ENCODE measurements at places on chromosomes 1 and 21.

DNA sequence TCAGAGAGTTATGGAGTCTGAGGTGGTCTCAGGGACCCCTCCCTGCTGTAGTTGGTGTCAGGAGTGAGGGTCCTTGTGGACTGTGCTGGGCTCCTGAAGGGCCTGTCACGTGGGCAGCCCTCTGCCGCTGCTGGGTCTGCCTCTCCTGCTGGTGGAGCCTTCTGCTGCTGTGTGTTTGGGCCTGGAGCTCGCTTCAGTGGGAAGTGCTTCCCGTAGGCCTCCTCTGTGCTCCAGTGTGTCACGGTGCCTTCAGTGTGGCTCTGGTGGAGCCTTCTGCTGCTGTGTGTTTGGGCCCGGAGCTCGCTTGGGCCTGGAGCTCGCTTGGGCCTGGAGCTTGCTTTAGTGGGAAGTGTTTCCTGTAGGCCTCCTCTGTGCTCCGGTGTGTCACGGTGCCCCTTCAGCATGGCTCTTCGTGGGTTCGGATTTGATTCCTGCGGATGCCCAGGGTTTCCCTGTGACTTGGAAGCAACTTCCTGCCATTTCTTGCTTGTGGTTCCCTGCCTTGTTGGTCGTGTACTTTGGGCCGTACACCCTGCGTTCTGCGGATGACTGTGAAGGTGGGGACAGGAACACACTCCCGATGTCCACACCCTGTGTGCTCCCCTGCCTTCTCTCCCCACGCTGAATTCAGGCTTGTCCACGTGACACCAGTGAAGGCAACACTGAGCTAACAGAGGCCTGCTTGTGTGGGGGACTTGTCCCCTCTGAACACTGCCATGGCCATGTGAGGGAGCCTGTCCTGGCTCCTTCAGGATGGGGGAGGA, 19.5 kb downstream of the C1orf174 start:
- no peak for DNase-seq

DNA sequence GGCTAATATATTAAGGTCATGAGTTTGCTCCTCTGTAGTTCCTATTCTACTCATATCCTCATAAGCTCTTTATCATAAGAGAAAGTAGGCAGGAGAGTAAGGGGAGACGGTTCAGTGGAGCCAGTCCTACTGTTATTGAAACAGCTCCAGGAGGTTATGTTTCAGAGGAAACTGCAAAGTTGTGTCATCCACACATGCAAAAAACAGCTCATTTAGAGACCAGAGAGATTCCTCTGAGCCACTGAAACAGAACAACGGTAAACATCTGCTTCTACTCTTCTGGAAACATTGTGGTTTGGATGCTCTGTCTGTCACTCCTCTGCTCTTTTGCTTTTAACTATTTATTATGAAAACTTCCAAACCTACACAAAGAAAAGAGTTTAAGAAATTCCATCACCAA, 66.3 kb upstream of the PPP2R5A start:
- no peak for DNase-seq

GRCh38 chr21:45266518-45267389, 20.9 kb downstream of the POFUT2 start:
- peak; percentile 78 for DNase-seq

- no peak for DNase-seq
These were observed 77.1 kb downstream of the PGBD5 start for GRCh38 chr1:230349020-230349393.

DNA sequence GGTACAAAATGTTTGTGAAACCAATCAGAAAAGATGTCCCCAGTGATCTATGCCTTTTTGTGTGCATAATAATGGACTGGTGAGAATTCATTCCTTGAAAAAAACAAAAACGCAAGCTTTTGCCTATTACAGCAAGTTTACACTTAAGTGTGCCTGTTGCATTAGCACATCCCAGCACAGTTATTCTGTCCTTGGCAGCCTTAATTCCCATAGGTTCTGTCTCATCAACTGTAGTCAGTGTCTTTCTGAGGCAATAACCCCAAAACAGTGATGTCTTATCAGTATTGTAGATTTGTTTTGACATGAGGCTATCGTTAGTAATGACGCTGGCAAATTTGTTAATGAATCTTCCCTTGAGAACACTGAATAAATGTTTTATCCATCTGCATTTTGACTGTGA, 109.9 kb upstream of the KCTD3 start:
- no peak for DNase-seq

DNA sequence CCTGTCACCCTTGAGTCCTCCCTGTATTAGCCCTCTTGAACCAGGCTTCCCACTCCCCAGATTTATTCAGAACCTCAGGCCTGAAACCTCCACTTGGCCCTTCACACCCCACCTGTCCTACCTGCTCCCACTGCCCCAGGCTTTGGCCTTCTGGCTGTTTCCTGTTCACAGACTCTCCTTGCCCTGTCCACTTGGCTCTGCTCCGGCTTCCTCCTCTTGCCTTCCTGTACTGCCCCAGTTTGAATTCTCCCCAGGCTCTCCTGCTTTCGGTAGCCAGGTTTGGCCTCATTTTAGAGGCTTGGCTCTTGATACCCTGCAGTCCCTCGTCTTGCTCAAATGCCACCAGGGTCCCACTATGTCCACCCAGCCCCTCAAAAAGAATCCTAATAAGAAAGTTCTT, 385.2 kb downstream of the KCNH1 start:
- DNase-seq = no peak

DNA sequence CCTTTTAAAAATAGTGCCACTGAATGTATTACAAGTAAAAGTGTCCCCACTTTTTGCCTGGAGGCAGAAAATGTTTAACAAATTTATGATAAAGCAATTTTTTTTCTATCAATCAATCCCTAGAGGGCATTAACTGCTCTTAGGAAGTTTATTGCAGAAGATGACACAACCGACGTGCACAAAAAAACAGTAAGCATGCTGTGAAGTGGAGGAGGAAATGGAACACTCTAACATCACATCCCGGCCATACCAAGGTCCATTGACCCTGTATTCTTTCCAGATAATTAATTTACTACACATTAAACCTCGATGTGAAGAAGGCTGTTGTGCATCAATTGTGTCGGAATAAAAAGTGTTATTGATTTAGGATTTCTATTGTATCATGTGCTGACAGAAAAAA, 264.9 kb upstream of the NR5A2 start:
- DNase-seq = no peak

GRCh38 chr1:228865627-228866330, 130.5 kb downstream of the RHOU start:
- DNase-seq = no peak

DNA sequence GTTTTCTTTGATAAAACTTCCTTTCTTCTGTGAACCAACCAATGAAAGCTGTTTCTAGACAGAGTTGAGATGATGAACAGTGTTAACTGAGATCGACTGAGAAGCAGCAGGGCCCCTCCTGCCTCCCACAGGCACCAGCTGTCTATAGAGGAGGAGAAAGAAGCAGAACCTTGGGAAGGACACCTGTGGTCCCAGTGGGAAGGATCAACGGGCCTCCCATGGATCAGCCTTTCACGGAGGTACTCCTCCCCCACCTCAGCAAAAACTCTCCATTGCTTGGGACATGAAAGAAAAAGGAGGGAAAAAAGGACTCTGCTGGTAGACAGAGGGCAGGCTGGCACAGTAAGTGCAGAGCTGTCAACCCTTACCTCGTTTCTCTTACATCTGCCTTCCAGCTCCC, 40.5 kb downstream of the PLPPR5 start:
- DNase-seq = no peak

- no peak for DNase-seq
These were observed 609.4 kb upstream of the PKN2 start for GRCh38 chr1:88074661-88075060.

DNA sequence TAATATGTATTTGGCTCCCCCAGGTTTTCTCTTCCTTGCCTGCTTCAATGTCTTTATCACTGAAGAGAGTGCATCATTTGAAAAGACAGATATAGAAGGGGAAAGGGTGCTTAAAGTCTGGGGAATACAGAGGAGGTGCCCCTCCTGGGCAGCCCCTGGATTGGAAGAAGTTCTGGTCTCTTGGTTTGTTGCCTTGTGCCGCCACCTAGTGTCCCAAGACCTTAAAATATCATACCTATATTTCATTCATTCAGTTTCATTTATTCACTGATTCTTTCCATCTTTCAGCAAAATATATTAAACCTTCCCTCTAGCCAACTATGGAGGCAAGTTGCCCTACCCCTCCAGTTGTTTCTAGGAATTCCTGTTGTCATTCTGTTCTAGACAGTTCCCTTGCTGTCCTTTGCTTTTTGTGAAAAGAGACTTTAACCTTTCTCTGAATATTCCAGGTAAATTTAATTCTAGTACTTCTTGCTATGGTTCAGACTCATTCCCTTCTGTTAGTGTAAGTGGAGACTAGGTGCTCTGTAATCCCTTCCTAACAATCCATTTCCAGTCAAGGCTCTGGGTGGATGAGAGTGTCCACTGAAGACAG, 56.1 kb downstream of the MEF2D start:
- DNase-seq = no peak

- no peak for DNase-seq
These were observed 172.7 kb downstream of the TPR start for GRCh38 chr1:186202271-186202764.

DNA sequence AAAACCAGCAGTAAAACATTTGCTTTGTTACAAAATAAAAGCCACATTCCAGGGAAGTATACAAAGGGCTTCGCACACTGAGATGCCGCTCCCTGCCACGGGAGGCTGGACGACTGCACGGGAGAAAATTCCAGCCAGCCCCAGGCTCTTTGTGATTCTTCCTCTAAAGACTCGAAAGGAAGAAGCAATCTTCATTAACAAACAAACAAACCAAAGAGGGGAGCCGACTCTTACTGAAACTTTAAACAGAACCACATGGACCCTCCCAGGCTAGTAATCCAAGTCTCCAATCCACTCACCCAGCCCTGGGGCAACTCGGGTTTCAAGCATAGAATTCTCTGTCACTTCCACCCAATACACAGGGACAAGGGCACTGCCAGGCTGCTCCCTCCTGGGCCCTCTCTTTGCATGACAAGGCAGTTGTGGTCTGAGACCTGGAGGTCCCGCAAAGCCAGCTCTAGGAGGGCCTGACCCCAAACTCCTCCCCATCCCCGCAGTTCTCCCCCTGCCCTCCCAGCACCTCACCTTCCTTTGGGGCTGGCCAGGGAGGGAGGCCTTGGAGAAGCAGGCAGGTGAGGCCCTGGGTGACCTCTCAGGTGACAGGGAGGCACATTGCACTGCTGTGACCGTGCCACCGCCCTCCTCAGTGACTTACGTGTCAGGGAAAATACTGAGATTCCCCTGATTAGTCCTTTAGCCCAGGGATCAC, 26.6 kb upstream of the COL18A1 start:
- no peak for DNase-seq

DNA sequence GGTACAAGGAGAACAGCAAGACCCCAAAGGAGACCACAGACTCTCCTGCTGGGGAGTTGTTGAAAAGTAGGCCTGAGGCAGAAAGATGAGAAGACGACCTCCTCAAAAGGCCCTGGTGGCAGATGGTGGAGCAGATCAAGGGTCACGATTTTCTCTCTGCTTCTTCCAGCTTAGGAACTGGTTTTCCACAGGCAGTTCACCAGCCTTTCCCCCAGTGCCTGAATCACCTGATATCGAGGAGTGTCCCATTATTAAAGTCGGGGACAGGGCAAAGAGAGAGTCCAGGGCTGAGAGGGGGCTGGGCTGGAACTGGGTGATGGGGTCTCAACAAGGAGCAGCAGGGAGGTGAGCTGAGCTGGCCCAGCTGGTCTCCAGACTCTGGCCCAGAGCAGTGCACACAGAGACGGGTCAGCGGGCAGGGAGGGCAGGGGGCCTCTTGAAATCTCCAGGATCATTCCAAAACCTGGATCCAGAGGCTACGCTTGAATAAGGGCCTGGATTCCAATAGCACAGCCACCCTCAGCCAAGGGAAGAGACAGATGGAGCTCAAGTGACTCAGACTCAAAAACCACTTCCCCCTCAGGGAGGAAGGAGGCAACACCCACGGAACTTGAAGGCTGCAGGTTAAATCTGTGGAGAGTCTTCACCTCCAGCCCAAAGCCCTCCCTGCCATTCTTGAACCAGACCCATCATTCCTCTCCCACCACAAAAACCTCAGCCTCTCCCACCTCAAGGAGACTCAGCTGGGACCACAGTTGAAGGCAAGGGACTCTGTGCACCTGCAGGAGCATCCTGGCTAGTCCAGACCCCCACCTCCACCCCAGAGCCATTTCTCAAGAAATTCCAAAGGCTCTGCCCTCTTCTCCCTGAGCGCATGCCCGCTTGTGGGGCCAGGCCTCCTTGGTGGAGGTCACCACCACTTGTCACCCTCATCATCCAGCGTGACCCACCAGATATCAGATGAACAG, at the start of gene S100A5:
Gene S100A5, minus strand, starts transcription at position 541 of the 968 bp plus-strand sequence. CDS start 743 bp downstream, outside the sequence.
- DNase-seq = peak; percentile 27

DNA sequence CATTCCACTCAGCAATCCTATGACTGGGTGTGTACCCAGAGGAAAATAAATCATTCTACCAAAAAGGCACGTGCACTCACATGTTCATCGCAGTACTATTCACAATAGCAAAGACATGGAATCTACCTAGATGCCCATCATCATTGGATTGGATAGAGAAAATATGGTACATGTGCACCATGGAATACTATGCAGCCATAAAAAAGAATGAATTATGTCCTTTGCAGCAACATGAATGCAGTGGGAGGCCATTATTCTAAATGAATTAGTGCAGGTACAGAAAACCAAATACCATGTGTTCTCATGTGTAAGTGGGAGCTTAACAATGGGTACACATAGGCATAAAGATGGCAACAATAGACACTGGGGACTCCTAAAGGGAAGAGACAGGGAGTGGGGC, 39.9 kb upstream of the SLC35F3 start:
- no peak for DNase-seq

GRCh38 chr1:160363010-160363409, 3.9 kb upstream of the NHLH1 start:
- DNase-seq = no peak

DNA sequence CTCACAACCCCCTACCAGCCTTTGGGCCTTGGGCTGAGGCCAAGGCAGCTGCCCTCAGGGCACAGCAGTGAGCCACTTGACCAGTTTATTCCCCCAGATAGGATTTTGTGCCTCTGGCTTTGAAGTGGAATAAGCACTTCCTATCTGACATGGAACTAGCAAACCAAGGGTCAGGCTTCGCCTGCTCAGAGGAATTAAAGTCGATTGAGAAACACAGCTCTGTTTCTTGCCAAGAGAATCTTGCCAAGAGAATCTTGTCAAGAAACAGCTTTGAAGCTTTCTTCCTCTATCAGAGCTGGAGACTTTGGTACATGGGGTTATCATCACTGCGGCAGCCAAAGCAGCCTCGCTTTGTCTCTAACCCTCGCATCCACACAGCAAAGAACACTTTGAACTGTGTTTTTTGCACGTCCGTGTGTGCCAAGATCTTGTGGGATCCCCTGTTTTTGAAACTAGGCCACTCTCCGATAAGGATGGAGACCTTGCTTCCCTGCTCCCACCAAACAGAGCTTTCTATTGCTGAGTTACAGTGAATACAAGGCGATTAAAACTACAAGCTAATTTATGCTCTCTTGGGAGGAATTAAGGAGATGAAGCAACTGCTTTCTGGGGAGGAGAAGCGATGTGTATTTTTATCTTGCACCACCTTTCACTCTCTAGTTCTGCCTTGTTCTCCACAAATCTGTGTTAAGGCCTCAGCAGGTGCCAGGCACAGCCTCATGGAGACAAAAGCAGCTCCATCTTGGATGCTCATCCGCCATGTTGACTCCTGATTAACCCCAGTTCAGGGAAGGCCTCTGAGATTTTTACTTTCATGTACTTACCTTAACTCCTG, 67.3 kb downstream of the RHOU start:
- no peak for DNase-seq

Measured in T-helper 2 cell (primary cell).